ENCODE measurements at places on chromosomes 6 and 20. TPM values are rescaled to one million over a fixed set of nuclear protein-coding genes. Genes with fewer than 3 reads are reported as not detected.

EEF1A2 gene
- total RNA-seq: 3.1 TPM

SERPINB6 gene
- 158 TPM for total RNA-seq

MAS1 gene
- total RNA-seq: 0.02 TPM

PABPC1L gene
- 113 TPM for total RNA-seq

SCRT2 gene
- not detected for total RNA-seq

SLC22A16 gene
- total RNA-seq: not detected

ACOT13 gene
- 10.2 TPM for total RNA-seq

GRIK2 gene
- total RNA-seq: not detected

SLPI gene
- 7.2 TPM for total RNA-seq

RIPOR3 gene
- total RNA-seq: not detected

ABHD16A gene
- 77.5 TPM for total RNA-seq

IMPG1 gene
- not detected for total RNA-seq

ERVFRD-1 gene
- not detected for total RNA-seq

C6orf132 gene
- total RNA-seq: 0.42 TPM

All from natural killer cell treated with Interleukin-12 subunit alpha and Interleukin-12 subunit beta and Interleukin-15 and Interleukin-18, amount 100 ng/mL, for 72 hours (primary cell).